ENCODE measurements at places on chromosomes 3 and 15.
A peak's percentile ranks its signal among the peaks of the same experiment; 100 is the strongest.

- peaks cover 2% of the 10 kb centered on the region for H3K27me3 ChIP-seq
- H3K27ac ChIP-seq = no peak overlapping the region
- H3K4me3 ChIP-seq = no peak overlapping the region
Observed at GRCh38 chr3:52520716-52521487, 12.8 kb downstream of the NT5DC2 start.

DNA sequence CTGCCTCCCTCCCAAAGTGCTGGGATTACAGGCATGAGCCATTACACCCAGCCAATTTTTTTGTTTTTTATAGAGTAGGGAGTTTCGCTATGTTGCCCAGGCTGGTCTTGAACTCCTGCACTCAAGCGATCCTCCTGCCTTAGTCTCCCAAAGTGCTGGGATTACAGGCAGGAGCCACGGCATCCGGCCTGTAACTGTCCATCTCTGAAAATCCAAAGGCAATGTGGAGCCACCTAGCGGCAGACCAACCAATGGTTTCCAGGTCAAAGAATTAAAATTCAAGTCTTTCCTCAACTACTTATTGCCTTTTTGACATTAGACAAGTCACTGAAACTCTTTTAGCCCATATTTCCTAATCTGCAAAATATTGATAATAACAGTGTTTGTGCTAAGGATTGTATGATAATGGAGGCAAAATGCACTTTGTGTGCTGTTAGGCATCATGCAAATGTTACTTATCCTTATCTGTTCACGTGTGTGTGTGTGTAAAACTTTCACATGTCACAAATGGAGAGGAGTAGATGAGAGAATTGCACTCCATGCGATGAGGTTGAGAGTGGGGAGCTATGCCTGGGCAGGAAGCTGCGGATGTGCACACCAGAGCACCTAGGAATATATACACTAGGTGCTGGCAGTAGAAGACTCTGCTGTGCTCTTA, 48.7 kb downstream of the COL8A1 start:
- no peak overlapping the region for H3K27ac ChIP-seq
- H3K4me1 ChIP-seq = no peaks in the 10 kb centered on the region
- H3K4me3 ChIP-seq = no peak overlapping the region
- no peaks in the 10 kb centered on the region for H3K36me3 ChIP-seq

GRCh38 chr3:119357190-119357589, 63.0 kb downstream of the ARHGAP31 start:
- no peak for DNase-seq
- no peaks in the 10 kb centered on the region for H3K27me3 ChIP-seq
- H3K4me1 ChIP-seq = peaks cover 28% of the 10 kb centered on the region
- peak overlapping the region; percentile 66 for H3K4me3 ChIP-seq

DNA sequence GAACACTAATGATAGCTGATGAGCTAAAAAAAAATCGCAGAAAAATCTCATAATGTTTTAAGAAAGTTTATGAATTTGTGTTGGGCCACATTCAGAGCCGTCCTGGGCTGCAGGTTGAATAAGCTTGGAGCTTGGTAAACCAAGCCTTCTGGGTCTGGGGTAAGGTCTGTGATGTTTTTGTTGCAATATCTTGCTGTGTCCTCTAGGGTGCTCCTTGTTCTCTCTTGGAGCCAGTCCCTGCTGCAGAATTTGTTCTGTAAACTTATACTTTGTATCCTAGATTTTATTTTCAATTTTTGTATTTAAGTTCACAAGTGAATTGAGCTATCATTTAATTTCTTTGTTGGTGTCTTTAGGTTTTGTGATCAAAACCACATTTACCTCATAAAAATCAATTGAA, 143.7 kb downstream of the NR1D2 start:
- H3K27ac ChIP-seq = no peak overlapping the region
- H3K4me3 ChIP-seq = no peak overlapping the region
- no peaks in the 10 kb centered on the region for H3K36me3 ChIP-seq
- no peaks in the 10 kb centered on the region for H3K4me1 ChIP-seq
- DNase-seq = no peak

GRCh38 chr3:3860235-3860634, 61.0 kb downstream of the LRRN1 start:
- no peak for DNase-seq
- no peaks in the 10 kb centered on the region for H3K27me3 ChIP-seq
- peaks cover 8% of the 10 kb centered on the region for H3K36me3 ChIP-seq

GRCh38 chr3:157174290-157174648, 14.3 kb upstream of the CCNL1 start:
- peaks cover 22% of the 10 kb centered on the region for H3K4me1 ChIP-seq
- peaks cover 2% of the 10 kb centered on the region for H3K36me3 ChIP-seq
- H3K4me3 ChIP-seq = peak overlapping the region; percentile 91
- peak overlapping the region; percentile 96 for H3K27ac ChIP-seq
- DNase-seq = no peak
- no peaks in the 10 kb centered on the region for H3K27me3 ChIP-seq

DNA sequence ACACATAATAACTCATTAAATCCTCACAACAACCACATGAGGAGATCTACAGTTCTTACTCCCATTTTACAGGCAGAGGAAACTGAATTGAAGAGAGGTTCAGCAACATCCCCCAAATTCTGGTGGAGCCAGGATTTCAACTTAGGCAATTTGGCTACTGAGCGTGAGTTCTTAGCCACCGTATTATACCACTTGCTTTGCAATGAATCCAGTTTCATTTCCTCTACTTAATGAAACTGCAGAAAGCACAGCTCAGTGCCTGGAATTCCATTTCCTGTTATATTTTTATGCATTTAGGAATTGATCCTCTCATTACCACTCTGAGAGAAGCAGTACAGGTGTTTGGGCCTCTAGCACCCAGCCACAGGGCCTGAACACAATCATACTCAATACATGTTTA, 4.3 kb downstream of the ZNF860 start:
- H3K4me3 ChIP-seq = peak overlapping the region; percentile 17
- H3K4me1 ChIP-seq = peaks cover 28% of the 10 kb centered on the region
- no peaks in the 10 kb centered on the region for H3K27me3 ChIP-seq
- no peak for DNase-seq
- no peak overlapping the region for H3K27ac ChIP-seq

- peak overlapping the region; percentile 2 for H3K27ac ChIP-seq
- H3K36me3 ChIP-seq = no peaks in the 10 kb centered on the region
- H3K4me1 ChIP-seq = peaks cover 35% of the 10 kb centered on the region
- H3K27me3 ChIP-seq = peaks cover 7% of the 10 kb centered on the region
- no peak overlapping the region for H3K4me3 ChIP-seq
Observed at GRCh38 chr3:10348404-10348721, 27.5 kb upstream of the SEC13 start.

DNA sequence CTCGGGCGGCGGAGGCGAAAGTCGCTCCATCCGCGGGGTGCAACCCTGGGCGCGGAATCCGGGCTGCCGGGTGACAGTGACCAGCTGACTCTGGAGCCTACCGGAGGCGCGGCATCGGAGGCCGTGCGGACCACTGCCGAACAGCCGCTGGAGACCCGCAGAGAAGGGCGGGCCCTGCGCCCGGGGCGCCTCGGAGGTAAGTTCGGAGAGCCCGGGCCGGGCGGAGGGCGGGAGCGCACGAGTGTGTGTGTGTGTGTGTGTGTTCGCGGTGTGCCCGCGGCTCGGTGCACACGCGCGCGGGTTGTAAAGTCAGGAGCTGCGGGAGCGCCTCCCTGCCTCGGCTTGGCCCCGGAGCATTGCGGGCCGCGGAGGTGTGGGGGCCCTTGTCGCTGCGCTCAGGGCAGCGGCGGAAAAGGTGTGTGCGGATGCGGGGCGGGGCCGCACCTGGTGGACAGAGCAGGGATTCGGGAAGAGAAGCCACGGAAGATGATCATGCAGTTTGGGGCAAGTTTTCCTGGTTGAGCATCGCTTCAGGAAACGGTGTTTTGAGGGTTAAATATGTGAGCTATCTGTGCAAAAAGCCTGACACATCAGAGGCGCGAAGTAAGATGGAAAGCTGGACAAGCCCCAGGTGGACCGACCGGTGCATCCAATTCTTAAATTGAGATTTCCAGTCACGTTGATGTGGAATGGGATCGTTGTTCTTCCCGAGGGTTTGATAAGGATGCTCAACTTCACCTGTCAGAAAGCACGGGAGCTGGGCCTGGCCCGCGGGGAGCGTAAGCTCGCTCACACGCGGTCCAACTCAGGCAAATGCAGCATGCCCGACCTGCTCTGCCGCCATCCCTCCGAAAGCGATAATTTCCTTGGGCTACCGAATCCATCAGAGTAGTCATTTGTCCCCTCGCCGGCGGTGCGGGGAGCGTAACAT, 474 bp downstream of the MINAR1 start:
- DNase-seq = no peak
- H3K27me3 ChIP-seq = peaks cover 34% of the 10 kb centered on the region
- H3K27ac ChIP-seq = no peak overlapping the region

GRCh38 chr3:174220775-174221554, 638.2 kb upstream of the NAALADL2 start:
- no peaks in the 10 kb centered on the region for H3K4me1 ChIP-seq
- no peak overlapping the region for H3K27ac ChIP-seq
- no peak overlapping the region for H3K4me3 ChIP-seq
- no peak for DNase-seq
- H3K36me3 ChIP-seq = no peaks in the 10 kb centered on the region
- no peaks in the 10 kb centered on the region for H3K27me3 ChIP-seq

DNA sequence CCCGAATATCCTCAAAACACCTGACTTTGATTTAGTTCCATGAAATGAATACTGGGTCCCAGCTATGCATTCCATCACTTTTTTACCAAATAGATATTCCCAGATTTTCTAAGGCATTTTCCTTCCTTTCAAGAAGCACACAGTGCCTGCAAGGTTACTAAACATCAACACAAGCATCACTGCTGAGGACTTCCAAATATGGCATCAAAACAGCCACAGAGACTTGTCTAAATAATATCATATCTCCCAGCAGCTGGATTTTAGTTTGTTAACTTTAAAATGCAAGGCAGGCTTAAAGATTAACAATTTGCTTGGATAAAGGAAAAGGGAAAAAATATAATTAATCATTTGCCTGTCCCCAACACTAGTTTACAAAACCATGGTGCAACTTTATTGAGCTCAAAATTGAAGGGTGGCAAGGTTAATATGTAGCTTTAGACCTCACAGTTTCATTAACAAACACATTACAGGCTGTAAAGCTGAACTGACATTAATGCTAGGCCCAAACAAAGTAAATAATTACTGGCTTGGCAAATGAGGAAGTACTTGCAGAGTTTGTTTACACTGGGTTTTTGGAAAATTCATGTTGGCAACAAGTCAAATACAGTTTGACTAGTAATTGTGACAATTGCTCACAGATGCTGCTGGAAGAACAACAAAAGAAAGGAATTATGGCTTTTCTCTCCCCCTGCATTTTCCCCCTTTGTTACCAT, 401.7 kb upstream of the CDIN1 start:
- no peaks in the 10 kb centered on the region for H3K36me3 ChIP-seq
- no peak overlapping the region for H3K4me3 ChIP-seq
- no peaks in the 10 kb centered on the region for H3K4me1 ChIP-seq
- H3K27ac ChIP-seq = no peak overlapping the region
- no peaks in the 10 kb centered on the region for H3K27me3 ChIP-seq
- no peak for DNase-seq

GRCh38 chr3:85007195-85008094, 48.7 kb downstream of the CADM2 start:
- no peak for DNase-seq
- H3K4me1 ChIP-seq = no peaks in the 10 kb centered on the region
- H3K4me3 ChIP-seq = no peak overlapping the region
- no peaks in the 10 kb centered on the region for H3K36me3 ChIP-seq
- no peak overlapping the region for H3K27ac ChIP-seq

DNA sequence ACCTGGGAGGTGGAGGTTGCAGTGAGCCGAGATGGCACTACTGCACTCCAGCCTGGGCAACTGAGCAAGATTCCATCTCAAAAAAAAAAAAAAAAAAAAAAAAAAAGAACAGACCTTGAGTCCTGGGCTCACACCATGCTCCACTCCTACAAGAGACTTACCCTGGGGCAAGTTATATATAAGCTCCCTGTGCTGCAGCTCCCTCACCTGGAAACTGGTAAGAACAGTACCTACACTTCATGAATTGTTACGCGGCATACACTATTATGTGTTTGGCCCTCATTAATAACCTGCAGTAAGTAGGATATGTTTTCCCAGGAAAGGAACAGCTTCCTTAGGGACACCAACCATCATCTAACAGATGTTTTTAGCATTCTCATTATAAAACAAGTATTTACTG, 119.6 kb downstream of the FMN1 start:
- no peak overlapping the region for H3K4me3 ChIP-seq
- peaks cover 7% of the 10 kb centered on the region for H3K27me3 ChIP-seq
- no peaks in the 10 kb centered on the region for H3K4me1 ChIP-seq
- no peaks in the 10 kb centered on the region for H3K36me3 ChIP-seq

DNA sequence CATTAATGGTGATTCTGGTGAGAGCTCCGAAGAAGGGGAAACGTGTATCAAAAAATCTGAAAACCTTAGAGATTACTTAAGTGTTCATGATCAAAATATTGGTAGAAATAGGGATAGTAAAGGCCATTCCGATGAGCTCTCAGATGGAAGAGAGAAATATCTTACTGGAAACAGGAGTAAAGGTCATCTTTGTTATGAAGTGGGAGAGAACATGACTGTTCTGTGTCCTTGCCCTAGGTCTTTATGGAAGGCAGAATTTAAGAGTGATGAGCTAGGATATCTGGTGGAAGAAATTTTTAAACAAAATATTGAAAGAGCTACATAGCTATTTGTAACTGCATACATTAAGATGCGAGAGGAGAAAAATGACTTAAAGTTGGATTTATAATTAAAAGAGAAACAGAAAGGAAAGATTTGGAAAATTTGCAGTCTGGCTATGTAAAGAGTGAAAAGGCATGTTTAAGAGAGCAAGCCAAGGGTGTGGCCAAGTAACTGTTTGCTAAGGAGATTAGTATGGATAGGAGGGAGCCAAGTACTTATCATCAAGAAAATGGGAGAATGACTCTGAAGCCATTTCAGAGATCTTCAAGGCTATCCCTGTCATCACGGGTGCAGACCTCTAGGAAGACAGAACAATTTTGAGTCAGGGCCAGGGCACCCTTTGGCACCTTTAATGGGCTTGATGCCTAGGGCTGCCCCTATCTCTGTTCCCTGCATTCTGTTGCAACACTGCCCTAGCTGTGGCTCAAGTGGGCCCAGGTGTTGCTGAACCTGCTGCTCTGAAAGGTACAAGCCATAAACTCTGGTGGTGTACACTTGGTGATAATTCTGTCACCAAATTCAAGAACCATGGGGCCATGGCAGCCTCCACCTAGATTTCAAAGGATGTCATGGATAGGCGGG, 27.3 kb downstream of the SLMAP start:
- no peak overlapping the region for H3K4me3 ChIP-seq
- H3K36me3 ChIP-seq = peaks cover 12% of the 10 kb centered on the region
- DNase-seq = no peak
- peaks cover 9% of the 10 kb centered on the region for H3K4me1 ChIP-seq
- H3K27me3 ChIP-seq = no peaks in the 10 kb centered on the region

- H3K27ac ChIP-seq = no peak overlapping the region
- peaks cover 13% of the 10 kb centered on the region for H3K27me3 ChIP-seq
- H3K4me3 ChIP-seq = no peak overlapping the region
- no peak for DNase-seq
- H3K4me1 ChIP-seq = no peaks in the 10 kb centered on the region
Observed at GRCh38 chr3:167913219-167913835, 177.8 kb downstream of the SERPINI1 start.
